Hippocampal formation (tissue), 2 donors: ENCODE measurements at places on chromosomes 7 and 10.

- DNase-seq = no peak
Observed at GRCh38 chr10:79196470-79197461, 128.0 kb downstream of the ZMIZ1 start.

DNA sequence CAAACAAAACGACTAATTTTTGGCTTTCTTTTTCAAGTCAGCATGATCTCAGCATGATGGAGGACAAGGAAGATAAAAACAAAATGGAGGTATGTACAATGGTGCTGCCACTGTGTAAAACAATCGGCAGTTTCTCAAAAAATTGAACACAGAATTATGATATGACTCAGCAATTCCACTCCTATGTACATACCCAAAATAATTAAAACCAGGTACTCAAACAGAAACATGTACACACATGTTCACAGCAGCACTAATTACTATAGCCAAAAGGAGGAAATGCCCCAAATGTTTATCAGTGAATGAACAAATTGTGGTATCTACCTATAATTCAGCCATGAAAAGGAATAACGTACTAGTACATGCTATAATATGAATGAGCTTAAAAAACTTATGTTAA is 29.9 kb downstream of the SNX13 start:
- no peak for DNase-seq

GRCh38 chr10:89550509-89550908 is 15.1 kb upstream of the SLC16A12 start:
- no peak for DNase-seq

DNA sequence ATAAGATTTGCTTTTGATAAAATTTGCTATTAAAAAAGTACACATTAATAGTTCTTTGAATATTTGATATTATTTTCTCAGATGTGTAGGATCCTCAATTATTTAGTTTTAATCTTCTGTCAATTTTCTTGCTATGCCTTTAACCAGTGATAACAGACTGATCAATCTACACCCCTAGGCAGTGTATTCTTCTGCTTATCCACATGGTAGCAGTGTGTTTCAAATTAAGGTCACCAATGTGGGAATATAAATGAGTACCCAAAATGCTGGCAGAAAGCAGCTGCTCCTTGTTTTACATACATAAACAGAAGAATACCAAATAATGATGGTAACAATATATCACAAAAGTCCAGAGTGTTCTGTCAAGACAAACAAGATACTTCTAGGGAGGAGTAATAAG is 87.0 kb downstream of the SKAP2 start:
- no peak for DNase-seq

DNA sequence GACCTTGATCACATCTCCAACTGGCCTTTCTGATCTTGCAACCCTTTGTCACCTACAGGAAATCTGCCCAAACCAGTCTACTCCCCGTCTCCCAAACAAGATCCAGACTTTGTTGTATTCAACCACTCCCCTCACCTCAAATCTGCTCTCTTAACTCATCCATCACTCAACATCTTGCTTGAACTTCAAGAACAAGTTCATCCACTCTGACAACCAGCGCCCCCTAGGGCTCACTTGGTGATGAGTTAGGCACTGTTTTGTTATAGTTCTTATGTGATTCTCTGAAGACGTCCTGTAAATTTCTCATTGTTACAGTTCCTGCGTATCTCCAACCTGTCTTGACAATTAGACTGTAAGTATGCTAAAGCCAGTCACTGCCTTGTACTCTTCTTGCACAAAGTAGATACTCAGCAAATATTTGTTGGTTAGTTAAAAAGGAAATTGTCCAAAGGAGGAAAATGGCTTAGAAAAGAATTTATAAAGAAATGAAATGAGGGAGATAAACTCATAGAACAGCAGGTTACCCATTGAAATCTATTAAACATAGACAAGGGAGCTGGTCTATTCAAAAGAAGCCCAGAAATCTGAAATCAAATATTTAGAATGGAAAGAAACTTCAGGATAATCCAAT is 5.3 kb downstream of the FRMD4A start:
- no peak for DNase-seq
